Calu3 (cell line): ENCODE measurements at places on chromosomes 4 and X. TPM values are rescaled to one million over a fixed set of nuclear protein-coding genes. Genes with fewer than 3 reads are reported as not detected.

DNA sequence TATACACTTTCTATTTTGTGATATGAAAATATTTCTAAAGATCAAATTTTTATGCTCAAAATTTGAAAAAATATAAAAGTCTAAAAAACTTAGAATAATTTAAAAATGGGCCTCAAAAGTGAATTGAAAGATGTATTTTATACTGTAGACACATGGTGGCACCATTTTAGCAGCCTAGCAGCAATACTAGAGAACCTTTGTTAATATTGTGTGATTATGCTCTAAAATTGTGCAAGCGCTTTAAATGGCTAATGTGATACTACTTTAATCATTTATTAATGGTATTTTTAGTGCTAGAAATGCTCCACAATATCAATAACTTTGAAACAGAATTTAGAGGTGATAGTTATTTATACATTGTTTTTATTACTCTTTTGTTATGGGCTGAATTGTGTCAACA, 3.7 kb upstream of the GUF1 start:
- DNase-seq = no peak

DNA sequence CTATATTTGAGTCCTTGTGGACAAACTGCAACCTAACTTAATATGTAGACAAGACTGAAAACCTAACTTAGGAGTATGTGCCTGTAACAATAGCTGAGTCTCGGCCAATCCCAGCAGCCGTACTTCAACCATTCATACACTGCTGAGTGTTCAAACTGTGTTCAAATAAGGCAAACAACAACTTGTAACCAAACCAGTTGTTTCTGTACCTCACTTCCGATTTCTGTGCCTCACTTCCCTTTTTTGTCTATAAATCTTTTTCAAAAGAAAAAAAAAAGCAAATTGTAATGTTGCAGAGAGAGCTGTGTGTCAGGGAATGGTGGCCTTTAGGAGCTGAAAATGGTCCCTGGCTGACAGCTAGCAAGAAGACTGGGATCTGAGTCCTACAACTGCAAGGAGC, 46.0 kb downstream of the GEMIN8 start:
- no peak for DNase-seq

GRCh38 chr4:3819210-3819919, 53.2 kb downstream of the ADRA2C start:
- no peak for DNase-seq

- no peak for DNase-seq
These were observed 1.3 kb downstream of the SFRP2 start for GRCh38 chr4:153787575-153787974.

MTNR1A gene
- total RNA-seq = 1.6 and 2.9 TPM in 2 replicates
